ENCODE measurements at places on chromosomes 5 and 9. TPM values are rescaled to one million over a fixed set of nuclear protein-coding genes. Genes with fewer than 3 reads are reported as not detected.

The MTREX gene
- total RNA-seq: 219 TPM

The PCDHB7 gene
- 2.6 TPM for total RNA-seq

The TTC1 gene
- 131 TPM for total RNA-seq

DNA sequence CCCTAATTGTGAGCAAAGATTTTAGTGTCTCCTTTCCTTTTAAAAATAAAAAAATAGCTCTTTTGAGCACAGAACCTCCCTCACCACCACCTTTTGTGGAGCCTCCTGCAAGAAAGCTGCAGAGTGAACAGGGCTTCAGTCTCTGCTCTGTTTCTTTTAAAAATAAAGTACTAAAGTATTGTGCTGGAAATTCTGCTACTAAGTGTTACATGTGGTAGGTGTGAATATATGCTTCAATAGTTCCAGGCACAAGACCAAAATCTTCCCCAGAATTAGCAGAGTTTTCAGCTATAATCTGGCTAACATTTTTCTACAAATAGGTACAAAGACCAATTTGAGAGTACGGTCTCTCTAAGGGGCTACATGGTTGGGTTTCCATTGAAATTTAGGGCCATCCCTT, 40.3 kb upstream of the NFIB start:
- DNase-seq: no peak

DNA sequence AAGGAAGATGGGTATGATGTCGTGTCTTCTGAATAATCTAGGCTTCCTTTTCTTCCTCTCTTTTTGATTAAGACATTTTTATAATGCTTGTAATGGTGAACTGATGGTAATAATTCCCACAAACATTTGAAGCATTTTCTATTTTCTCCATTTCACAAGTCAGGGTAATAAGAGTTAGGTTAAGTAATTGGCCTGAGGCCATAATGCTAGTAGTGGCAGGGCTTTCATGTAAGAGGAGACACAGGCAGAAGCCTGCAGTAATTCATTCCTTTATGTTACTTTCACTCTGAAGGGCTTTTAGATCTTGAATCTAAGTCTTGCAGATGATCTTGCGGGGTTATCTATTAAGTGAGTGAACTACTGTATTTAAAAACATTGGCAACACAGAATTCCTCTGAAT, 374.9 kb downstream of the MAT2B start:
- DNase-seq: no peak

DNA sequence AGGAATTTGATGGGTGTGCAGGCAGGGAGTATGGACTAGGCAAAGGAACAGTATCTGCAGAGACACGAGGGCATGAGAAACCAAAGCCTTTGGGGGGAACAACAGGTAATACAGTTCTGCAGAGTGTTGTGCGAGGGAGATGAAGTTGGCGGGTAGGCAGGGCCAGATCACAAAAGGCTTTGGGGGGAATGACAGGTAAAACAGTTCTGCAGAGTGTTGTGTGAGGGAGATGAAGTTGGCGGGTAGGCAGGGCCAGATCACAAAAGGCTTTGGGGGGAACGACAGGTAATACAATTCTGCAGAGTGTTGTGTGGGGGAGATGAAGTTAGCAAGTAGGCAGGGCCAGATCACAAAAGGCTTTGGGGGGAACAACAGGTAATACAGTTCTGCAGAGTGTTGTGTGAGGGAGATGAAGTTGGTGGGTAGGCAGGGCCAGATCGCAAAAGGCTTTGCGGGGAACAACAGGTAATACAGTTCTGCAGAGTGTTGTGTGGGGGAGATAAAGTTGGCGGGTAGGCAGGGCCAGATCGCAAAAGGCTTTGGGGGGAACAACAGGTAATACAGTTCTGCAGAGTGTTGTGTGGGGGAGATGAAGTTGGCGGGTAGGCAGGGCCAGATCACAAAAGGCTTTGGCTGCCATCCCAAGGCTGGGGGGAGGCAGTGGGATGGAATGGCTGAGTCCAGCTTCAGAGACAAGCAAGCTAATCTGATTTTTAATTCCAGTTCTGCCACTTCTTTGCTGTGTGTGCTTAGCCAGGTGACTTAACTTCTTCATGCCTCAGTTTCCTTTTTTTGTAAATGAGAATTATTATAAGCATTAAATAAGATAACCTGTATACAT, 33.0 kb downstream of the FRMPD1 start:
- no peak for DNase-seq

DNA sequence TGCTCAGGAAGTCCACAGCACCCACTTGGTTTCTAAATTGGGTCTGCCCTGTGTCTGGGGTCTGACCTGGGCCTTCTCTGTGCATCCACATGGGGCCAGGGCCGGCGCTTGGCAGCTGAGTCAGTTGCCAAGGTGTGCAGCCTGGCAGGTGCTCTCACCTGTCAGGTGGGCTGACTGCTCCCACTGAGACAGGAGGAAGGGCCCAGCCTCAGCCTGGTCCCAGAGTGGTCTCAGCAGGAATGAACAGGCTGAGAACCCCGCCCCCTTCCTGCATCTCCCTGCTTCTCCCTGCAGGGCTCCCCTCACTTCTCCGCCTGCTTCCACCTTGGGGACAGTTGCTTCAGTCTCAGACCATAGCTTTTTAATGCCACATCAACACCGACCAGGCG, 60.5 kb downstream of the BARX1 start:
- no peak for DNase-seq

DNA sequence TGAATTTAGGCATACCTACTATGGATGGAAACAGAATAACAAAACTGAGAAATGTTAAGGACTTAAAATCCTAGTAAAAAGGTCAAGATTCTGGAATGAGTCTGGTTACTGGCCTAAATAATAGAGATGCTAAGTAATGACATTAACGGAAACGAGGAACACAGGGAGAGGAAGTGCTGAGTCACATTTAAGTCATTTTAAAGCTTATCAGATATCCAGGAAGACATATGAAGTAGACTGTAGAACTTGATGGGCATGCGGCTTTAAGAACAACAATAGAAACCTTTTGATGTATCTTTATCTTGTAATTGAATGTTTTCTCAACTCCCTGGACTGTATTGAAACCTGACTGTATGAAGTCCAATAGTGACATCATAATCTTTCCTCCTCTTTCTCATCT, 1251.4 kb upstream of the CDH6 start:
- no peak for DNase-seq

- no peak for DNase-seq
Measured at GRCh38 chr5:170746961-170747340, 36.6 kb upstream of the GABRP start.

- DNase-seq: no peak
Measured at GRCh38 chr9:37056046-37056920, 22.2 kb upstream of the PAX5 start.

All from Daoy (cell line).